ENCODE measurements at places on chromosomes 3 and 15. TPM values are rescaled to one million over a fixed set of nuclear protein-coding genes. Genes with fewer than 3 reads are reported as not detected.

DNA sequence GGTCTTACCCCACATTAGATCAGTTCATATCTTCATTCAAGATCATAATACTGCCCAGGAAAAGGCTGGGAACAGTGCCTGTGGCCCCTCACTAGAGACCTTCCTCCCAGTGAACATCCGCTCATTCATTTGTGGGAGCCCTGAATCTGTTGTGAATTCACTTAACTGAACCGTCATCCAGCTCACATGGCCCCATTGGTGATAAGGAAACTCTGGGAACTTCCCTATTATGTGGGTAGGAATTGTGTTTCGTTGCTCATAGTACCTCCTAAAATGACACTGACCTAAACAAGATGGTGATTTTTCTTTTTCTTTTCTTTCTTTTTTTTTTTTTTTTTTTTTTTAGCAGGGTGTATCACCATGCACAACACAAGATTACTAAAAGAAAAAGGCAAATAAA lies 6.8 kb upstream of the MESP2 start:
- no peak for DNase-seq

DNA sequence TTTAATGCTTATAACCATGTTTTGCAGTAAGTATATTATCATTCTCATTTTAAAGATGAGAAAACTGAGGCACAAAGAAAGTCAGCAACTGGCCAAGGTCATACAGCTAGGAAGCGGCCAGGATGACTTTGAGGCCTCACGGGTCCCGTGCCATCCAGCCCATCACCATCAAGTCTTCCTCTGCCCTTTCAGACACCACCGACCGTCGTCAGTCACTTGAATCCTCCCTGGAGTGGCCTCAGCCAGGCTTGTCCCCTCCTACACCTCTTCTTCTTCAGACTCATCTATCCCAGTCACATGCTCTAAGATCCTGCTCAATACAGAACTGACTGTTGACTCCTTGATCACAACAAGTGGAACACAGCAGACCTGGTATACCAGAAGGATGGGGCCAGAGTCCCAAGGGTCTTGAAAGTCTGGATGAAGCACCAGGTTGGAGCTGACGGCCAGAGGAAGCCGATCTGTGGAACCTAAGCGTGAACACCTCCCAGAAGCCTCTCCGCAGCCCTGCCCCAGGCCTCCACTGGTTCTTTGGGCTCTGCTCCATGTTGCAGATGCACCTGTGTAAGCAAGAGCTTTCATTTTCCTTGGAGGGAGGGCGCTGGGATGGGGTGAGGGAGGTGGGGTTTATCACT lies 22.1 kb downstream of the ITGA11 start:
- peak; percentile 91 for DNase-seq

GRCh38 chr15:26001201-26001600 lies 138.1 kb upstream of the ATP10A start:
- no peak for DNase-seq

- no peak for DNase-seq
These were observed 77.8 kb upstream of the KCNMB2 start for GRCh38 chr3:178458313-178459037.

DNA sequence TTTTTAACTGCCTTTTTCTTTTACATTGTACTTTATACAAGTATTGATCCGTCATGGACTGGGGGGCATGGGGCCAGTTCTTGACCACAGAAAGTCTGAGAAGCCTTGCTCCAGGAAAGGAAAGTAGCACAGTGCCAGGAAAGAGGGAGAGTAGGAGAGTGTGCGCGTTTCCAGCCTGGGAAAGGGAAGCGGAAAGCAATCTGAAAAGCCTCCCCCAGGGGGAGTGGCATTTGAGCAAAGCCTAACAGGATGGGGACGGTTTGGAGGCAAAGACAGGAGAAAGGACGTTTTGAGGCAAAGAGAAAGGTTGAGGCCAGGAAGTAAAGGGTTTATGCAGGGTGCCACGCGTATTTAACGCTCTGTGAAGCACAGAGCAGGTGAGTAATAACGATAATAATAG lies 116.9 kb downstream of the RORA start:
- DNase-seq = no peak

DNA sequence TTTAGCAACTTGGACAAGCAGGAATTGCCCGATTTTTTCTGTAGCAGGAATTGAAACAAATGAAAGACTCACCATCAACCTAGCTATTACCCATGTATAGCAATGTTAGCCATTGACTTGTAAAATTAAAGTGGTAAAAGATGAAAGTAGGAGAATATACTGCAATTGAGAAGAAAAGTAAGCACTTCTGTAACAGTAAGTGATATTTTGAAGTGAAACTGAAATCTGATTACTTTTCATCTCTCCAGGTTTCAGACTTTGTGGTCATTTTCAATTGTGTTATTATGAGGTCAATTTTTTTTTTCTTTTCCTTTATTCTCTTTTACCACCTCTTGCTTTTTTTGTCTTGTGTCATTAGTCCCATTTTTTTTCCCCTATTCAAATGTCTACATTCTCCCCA lies 1078.2 kb downstream of the ZPLD1 start:
- no peak for DNase-seq

DNA sequence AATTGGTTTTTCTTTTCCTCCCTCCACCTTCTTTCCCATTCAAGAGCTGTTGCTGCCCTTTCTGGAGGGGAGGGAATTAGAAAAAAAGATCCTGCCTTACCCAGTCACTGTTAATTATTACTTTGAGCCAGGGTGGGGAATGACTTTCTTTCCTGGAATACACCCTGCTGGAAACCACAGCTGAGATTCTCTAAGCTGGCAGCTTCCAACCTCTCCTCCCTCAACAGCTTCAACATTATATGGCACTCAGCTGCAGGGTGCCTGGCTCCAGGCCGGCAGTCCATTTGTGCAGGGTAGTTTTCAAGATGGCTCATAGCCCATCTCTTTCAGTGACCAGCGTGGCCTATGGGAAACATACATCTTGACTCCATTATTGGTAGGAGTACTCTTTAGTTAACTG lies 105.8 kb downstream of the UBE3A start:
- DNase-seq = no peak

DNA sequence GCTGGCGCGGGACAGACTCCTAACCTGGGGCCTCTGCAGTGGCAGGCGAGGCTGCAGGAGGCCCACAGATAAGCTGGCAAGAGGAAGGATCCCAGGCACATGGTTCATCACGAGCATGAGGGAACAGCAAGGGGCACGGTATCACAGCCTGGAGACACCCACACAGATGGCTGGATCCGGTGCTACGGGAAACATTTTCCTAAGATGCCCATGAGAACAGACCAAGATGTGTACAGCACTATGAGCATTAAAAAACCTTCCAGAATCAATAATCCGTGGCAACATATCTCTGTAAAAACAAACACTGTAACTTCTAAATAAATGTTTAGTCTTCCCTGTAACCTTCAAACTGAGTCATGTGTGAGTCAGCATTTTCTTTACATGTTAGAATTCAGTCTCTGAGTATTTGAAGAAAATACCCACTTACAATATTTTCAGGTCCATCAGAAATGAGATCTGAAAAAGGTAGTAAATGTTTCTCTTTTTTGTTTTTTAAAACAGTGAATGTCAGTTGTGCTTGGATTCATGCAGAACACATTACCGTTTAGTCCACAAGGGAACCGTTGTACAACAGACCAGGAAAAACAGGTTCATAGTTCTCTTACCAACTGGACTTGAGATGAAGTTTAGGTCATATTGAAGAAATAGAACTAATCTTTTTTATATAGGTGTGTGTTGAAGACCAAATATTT lies 75.9 kb downstream of the BOC start:
- no peak for DNase-seq

DNA sequence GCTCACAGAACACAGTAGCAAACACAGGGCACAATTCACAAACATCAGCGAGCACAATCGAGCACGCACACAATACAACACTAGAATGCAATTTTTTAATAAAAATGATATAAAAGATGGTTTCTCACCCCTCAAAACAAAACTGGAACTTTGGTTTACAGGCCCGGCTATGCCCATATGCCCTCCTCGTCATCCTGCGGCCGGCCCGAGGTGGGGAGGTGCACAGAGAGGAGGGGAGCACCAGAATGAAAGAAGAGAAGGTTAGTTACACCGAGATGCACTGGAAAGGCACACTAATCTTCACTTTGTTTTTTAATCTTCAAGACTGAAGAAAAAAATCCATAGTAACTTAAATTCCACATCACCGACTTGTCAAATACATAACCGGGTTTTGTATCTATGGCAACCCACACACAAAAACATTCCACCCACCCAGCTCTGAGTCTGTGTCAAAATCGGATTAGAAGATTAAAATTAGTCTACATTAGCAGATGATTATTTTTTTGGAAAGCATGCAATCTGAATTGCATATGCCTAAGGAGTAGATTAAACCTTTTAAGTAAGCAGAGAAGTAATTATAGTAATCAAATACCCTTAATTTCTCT lies 196.7 kb upstream of the WNT5A start:
- no peak for DNase-seq

GRCh38 chr3:15602146-15602536 lies 596 bp downstream of the BTD start:
- no peak for DNase-seq

- no peak for DNase-seq
These were observed 44.1 kb upstream of the SLC12A8 start for GRCh38 chr3:125256675-125257074.

GRCh38 chr15:51097553-51098330 lies 3.0 kb upstream of the TNFAIP8L3 start:
- peak; percentile 55 for DNase-seq

DNA sequence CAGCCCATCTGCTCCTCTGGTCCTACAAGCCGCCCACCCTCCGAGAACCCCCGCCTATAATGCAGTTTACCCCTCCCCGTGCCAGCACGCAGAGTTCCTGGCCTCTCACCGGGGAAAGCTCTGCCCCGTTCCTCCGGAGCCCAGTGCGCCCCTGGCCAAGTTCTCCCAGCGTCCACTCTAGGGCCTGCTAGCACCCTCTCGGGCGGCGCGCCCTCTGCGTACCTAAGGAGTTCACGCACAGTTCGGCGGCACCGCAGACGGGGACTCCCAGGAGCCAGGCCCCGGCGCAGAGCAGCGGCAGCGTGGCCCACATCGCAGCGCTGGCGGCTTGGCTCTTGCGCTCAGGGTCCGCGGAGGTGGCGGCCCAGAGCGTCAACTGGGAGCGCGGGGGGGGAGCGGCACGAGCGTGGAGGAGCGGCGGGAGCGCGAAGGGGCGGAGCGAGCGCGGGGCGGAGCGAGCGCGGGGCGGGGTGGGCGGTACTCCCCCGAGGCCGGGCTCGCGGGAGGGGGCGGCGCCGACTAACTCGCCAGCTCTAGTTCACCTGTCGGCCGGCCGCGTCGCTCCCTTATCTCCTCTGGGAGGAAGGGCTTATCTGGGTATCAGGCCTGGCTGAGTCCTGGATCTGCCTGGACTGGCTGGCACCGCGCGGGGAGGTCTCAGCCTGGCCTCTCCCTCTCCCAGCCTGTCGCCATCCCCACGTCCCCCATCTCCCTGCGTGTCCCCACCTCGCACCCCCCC lies at the start of gene CTSH:
TSS of gene CTSH (minus strand) at position 378 of the 739 bp plus-strand sequence. CDS start at position 313, 65 bp downstream.
- DNase-seq = no peak

- no peak for DNase-seq
These were observed 1.2 kb downstream of the TIGIT start for GRCh38 chr3:114294940-114295480.

- DNase-seq = no peak
These were observed 31.1 kb upstream of the SMAD6 start for GRCh38 chr15:66670762-66671580.

GRCh38 chr3:62870321-62870720 lies 4.9 kb downstream of the CADPS start:
- DNase-seq = no peak

DNA sequence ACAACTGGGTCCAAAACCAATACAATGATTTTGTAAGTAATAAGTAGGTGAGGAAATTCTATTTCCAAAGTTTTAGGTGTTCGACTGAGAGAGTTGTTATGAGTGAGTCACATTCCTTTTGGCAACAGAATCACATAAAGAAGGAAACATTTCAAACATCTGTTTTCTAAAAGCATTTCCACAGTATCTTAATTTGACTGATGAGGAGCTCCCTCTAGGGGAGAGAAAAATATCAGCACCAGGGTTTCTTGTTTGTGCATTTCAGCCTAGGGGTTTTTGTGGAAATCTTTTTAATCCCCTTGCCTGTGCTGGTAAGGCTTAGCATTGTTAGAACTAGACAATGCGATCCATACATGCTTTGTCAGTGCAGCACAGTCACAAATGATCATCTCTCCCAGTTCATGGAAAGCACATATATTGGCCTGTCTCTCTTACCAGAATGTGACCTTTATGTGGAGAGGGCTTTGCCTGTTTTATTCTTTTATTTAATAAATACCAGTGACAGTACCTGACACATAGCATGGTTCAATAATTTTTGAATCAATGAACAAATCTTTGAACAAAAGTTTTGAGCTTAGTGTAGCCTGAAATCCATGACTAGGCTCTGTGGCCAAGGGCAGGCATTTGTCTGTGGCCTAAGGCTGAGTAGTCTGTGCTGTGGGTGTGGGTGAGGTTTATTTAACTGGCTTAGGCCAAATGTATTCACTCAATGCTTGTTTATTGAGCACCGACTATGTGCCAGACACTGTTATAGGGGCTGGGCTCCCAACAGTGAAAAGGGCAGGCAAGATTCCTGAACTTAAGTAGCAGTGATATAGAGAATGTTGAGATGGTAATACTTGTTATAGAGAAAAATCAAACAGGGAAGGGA lies 21.1 kb upstream of the IQCF6 start:
- peak; percentile 68 for DNase-seq

DNA sequence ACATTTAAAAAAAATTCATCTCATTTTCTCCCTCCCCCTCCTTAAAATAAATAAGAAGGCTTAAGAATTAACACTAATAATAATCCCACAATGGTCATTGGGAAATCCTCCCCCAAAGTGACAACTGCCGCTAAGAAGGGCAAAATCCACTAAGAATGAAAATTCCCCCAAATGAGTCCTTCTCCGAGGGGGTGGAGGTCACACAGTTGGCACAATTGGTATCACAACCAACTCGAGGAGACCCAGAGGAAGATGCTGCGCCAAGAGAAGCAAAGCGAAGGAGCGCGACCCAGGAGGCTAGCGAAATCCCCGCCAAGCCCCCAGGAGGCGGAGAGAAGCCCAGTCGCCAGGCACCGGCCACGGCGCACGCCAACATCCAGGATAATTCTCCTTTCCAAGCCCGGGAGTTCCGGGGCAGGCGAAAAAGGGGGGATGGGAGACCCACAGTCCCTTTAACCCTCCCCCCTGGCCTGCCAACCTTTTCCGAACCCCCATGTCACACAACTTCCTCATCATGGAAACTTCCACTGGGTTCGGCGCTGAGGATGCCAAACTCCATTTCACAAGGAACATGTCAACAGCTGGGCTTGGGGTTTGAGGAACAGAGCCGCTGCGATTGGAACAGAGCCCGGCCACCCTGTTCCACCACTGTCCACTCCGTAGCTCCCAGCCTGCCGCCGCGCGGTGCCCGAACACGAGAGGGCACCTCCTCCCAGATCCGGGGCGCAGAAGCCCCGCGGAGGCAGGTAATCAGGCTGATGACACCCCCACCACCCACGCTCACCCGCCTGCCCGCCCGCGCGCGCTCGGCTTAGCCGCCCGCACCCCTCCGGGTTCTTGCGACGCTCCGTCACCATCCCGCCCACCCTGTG lies 668 bp downstream of the THRB start:
- DNase-seq = no peak

- no peak for DNase-seq
These were observed 6.2 kb upstream of the IGSF10 start for GRCh38 chr3:151467069-151467468.

Gene STRIT1
- not detected for total RNA-seq

Gene GPR62
- total RNA-seq = 0.42 TPM

Gene TM4SF4
- total RNA-seq = 5.5 TPM

Gene SH2D7
- total RNA-seq = not detected

Gene IGF1R
- 62.3 TPM for total RNA-seq

Gene AMOTL2
- 313 TPM for total RNA-seq

Gene ECE2
- 0.66 TPM for total RNA-seq

Gene TGM5
- total RNA-seq = 0.91 TPM

Gene KIF7
- total RNA-seq = 23.6 TPM

All from esophagus muscularis mucosa (tissue), 4 donors.